ENCODE measurements at places on chromosomes 4 and X.

DNA sequence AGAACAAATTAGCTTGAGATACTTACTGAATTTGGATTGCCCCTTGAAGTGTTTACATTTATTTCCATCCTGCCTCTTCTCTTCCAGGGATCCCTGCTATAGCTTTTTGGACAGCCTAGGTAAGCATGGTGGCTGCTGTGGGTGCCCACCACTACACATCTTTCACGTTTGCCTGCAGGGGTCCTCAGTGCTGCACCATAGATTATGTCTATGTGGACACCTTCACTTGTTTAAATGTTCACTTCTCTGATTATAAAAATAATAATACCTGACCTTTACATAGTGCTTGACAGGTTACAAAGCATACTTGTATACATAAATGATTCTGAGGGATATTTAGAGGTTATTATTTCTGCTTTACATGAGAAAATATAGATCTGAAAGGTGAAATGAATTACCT lies 67.9 kb upstream of the SLC4A4 start:
- no peak for DNase-seq

- no peak for DNase-seq
These were observed 136.2 kb upstream of the RPL34 start for GRCh38 chr4:108484187-108484586.

DNA sequence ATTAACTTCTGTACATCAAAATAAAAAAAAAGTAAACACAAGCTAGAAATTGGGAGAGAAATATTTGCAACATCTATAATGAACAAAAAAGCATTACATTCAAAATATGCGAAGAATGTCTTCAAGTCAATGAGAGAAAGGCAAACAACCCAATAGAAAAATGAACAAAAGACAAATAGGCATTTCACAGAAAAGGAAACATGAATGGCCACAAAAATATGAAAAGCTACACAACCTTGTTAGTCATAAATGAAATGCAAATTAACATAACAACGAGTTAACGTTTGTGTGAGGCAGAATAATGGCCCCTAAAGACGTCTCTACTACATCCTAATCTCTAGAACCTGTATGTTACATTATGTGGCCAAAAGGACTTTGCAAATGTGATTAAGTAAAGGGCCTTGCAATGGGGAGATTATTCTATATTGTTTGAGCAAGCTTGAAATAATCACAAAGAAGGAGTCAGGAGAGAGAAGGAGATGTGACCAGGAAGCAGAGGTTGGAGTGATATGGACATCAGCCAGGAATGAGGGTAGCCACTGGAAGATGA lies 86.8 kb downstream of the WDFY3 start:
- DNase-seq = no peak

DNA sequence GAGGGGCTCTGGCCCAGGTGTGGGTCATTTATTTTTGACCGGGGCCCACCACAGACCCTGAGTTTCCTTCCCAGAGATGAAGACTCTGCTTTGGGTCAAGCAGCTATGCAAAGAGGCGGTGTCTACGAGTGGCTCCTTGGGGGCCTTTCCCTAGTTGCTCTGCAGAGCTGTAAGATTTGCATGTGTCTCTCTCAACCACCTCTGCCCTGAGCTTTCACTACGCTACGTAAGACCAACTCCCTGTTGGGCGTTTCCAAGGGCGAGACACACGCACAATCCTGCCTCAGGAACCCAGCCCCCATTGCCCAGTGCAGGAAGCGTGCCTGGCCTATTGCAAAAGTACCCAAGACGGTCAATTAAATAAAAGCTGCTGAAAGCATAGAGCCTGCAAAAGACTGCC lies 10.0 kb upstream of the ANOS1 start:
- no peak for DNase-seq
